ENCODE measurements at places on chromosomes 11 and 22. TPM values are rescaled to one million over a fixed set of nuclear protein-coding genes. Genes with fewer than 3 reads are reported as not detected.

Gene CCDC15
- 1.8 TPM for total RNA-seq

Gene MRGPRX3
- total RNA-seq: not detected

Gene OR8I2
- total RNA-seq: not detected

Gene GVQW3
- 8.2 TPM for total RNA-seq

Gene DEFB131B
- not detected for total RNA-seq

Gene GAL3ST1
- 0.46 TPM for total RNA-seq

Gene UBXN1
- 186 TPM for total RNA-seq

Gene NCR3LG1
- 0.75 TPM for total RNA-seq

Gene HEPACAM
- total RNA-seq: not detected

Gene SLC22A25
- not detected for total RNA-seq

Gene VSIG10L2
- total RNA-seq: not detected

Gene CCDC81
- total RNA-seq: 0.84 TPM

Gene OR6T1
- total RNA-seq: not detected

Gene OR52I1
- not detected for total RNA-seq

Gene MAFF
- 4.8 TPM for total RNA-seq

Gene TSSK2
- total RNA-seq: not detected

Gene GALR3
- not detected for total RNA-seq

Gene PIWIL4
- 0.67 TPM for total RNA-seq

Gene SLC25A22
- 28.2 TPM for total RNA-seq

Gene ZNF280B
- total RNA-seq: 3.5 TPM

Gene IGSF22
- total RNA-seq: 2.6 TPM
